ENCODE measurements at places on chromosomes 6 and 20. TPM values are rescaled to one million over a fixed set of nuclear protein-coding genes. Genes with fewer than 3 reads are reported as not detected.

GRCh38 chr6:111278731-111279130 is 191.4 kb downstream of the SLC16A10 start:
- DNase-seq: no peak

GRCh38 chr6:52403627-52404026 is 16.5 kb upstream of the EFHC1 start:
- no peak for DNase-seq

DNA sequence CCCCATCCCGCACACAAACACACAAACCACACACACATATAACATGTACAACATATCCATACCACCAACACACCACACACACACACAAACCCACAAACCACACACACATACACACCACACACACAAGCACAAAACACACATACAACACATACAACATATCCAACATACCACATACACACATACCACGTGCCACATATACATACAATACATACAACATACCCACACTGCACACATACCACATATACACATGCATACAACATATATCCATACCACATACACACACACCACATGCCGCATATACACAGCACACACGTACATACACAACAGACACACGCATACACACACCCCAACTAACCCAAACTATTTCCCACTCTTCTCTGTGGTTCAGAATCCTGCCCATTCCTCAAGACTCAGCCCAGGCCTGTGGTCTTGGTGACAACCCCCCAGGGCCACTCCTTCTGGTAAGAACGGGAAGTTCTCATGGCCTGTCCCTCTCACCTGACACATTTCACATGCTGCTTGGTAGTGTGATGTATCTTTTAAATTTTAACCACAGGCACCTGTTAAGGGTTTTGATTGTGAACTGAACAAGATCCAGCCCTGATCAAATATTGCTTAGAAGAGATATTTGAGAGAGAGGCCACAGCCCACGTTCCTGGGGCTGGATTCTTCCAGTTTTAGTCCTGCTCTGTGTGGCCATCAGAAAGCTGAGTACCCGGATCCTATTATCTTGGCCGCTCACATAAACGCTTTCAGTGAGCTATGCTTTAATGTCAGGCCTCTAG is 55.9 kb upstream of the KCNK16 start:
- no peak for DNase-seq

- DNase-seq: no peak
Measured at GRCh38 chr6:2993755-2994317, 5.9 kb upstream of the NQO2 start.

DNA sequence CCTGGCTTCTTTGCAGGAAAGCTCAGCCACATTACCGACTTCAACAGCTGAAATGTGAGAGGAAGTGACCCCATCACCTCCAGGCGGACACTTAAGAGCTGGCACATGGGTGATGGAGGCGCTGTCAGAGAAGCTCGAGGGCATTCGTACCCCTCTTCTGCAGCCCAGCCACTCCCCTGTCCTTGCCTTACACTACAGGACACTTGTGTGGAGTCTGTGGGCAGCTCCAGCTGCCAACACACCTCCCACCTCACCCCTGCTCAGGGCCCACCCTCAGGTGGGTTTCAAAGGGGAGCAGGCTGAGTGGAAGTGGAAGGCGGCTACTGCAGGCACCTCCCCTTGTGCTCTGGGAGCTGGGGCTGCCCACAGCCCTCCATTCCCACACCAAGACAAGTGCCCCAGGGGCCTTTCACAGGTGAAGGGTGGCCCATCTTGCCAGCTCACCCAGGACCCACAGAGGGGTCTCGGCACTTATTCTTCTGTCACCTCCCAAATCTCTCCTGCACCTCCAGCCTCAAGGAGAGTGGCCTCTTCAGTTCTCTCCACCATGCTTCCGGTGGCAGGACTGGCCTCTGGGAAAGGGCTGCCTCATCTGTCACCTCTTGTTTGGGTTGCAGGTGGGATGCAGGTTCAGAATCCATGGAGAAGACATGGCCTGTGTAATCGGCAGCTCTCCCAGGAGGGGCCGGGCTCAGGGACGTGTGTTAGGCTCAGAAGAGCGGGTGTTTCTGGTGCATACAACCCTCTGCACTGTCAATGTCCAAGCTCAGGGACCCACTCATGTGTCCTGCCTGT is 49.8 kb downstream of the IRF4 start:
- DNase-seq: no peak

TFAP2D gene
- total RNA-seq: not detected

HFE gene
- total RNA-seq: 1.1 TPM

DNA sequence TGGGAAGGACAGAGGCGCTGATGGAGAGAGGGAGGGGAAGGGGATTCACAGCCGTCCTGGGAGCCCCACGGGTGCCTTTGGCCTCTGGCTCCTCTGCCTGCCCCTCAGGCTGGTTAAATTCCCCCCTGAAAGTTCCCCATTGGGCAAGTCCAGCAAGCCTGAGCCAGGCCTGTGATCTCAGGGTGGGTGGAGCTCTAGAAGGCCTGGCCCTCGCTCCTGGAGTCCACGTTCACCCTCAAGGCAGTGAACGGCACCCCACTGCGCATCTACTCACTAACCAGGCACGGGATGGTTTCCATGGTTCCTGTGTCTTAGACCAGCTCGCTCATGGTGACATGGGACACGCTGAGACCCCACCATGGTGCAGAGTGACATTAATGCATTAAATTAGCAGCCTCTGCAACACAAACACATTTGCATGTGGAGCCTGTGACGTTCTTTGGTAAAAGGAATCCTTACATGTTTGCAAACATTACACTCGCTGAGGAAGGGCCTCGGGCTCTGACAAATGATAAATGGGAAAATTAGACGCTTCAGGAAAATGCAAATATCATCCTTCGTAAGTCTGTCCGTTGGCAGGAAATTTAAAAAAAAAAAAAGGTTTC is 452.7 kb downstream of the PREX1 start:
- no peak for DNase-seq

DNA sequence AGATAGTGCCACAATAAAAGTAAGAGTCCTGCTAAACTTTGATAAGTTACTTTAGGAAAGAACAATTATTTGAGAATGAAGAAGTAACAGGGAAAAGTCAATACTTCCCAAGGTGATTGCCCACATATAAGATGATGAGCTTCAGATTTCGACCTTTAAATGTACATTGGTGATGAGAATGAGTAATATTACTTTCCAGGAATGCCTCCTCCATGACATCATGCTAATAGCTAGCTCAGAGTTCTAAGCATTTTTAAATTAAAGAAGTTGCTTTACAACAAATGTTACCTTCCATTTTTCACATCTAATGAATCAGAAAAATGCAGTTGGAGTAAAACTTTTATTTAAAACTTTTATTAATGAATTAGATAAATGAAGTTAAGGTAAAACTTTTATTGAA is 22.5 kb upstream of the OPN5 start:
- no peak for DNase-seq

- no peak for DNase-seq
Measured at GRCh38 chr20:37315452-37316110, 26.1 kb downstream of the MANBAL start.

- DNase-seq: no peak
Measured at GRCh38 chr6:34496103-34496685, 30.3 kb downstream of the PACSIN1 start.

CNKSR3 gene
- total RNA-seq: 17.3 TPM

DNA sequence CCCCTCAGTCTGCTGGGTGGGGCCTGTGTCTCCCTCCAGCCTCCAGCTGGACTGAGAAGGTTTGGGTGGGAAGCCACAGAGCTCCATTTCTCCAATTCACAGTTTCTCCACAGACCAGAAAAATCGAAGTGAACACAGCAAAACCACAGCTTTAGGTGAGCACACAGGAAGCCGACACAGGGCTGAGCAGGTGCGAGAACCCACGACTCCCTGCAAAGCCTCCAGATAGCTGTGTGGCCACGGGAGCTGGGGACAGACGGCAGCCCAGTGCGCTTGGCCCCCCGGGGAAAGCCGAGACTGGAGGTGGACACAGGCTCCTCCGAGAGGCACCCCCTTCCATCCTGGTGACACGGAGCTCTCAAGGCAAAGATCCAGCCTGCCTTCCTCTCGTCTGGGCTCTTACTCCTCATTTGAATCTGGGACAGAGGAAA is 29.0 kb upstream of the MPC1 start:
- DNase-seq: no peak

WFDC12 gene
- total RNA-seq: not detected

- DNase-seq: no peak
Measured at GRCh38 chr6:158373214-158373613, 60.9 kb downstream of the TULP4 start.

MAFB gene
- total RNA-seq: 6.1 TPM

CFAP61 gene
- total RNA-seq: 2.6 TPM

PLCB4 gene
- 17.2 TPM for total RNA-seq

GSTA1 gene
- 25.8 TPM for total RNA-seq

DNA sequence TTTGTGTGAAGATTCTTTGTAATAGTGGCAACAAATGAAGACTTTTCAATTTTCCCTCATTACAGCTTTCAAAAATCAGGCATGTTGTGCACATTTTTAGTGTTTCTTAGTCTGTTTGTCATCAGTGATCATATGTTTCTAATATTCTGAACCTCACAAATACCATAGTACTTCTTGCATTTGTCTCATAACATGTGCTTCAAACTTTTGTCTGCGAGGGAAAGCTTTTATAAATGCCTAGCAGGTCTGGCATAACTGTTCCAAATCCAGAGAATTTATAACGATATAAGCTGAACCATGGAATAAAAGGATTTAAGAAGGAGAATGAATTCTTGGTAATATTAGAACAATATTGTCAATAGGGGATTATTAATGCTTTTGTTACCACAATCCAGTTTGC is 670.2 kb downstream of the RFPL4B start:
- DNase-seq: no peak

DNA sequence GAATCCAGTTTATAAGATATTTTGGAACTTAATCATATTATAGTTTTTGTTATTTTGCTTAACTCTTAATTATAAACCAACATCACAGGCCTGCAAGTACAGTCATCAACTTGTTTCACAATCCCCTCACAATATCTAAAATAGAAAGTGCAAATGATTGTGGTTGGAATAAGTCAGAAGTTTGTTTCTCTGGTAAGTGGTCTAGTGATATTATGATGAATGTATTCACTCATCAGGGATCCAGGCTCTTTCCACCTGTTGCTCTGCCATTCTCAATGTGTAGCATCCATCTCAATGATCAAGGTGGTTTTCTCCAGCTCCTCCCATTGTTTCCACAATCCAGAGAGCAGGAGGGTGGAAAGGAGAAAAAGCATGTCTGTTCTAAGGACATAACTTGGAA is 54.2 kb downstream of the OPN5 start:
- no peak for DNase-seq

DNA sequence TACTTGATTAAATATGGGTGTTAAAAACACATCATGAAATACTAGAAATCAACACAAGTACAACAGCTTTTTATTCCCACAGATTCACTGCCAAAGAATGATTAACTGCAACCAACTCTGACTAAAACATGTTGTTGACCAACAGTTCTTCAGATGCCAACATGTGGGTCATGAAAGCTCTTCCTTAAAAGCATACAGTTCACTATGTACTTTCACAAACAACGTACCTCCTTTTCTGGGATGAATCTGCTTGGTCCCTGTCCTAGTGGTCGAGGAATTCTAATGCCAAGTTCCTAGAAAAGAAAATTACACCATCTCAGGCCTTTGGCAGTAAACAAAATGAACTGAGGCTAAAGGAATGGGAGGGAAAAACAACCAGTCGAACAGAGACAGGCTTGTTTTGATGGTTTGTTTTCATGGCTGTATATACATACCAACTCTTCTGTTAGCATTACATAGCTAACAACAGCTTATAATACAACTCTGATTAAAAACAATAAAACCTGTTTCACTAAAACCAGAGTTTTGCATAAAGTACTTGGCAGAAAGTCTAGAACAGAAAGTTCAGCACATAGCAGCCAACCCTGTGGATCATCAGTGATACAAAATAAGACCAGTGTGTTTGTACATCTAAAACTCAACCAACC is 92.5 kb downstream of the SESN1 start:
- no peak for DNase-seq

GRCh38 chr6:33894438-33894837 is 90.6 kb upstream of the MLN start:
- no peak for DNase-seq

SEL1L2 gene
- not detected for total RNA-seq

GRCh38 chr20:51489611-51490010 is 52.9 kb downstream of the NFATC2 start:
- DNase-seq: no peak

DNA sequence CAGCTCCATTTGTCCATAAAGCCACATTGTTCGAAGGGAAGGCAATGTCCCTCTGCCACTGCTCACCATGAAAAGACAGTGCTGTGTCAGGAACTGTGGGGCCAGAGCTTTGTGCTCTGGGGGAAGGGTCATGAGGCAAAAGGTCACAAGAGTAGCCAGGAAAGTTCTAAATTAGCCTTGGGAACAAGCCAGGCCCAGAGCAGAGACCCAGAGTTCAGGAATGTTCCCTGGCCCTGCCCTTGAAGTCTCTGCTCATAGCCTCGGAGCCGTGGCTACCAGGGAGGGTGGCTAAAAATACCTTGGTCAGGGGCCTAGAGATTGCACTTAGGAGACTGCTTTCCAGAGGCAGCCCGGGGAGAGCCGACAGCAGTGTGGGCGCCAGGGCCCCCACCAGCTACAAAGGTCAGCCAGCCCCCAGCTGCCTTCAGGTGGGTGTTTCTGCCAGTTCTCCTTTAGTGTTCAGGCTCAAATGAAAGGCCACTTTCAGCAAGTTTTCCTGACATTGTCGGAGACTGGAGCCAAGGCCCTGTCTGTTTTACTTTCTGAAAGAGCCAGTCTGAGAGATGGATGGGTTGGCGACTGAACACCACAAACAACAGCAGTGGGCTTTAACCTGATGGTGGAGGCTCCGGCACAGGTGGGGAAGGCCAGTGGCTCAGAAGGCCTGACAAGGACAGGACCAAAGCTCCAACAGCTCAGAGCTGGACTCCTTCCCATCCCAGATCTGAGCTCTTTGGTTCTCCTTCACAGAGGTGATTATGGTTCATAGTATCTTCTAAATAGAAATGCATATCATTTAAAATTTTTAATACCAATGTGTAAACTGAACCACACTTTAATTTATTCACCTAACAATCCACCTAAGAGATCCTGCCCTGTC is 76.2 kb downstream of the CDH26 start:
- no peak for DNase-seq

DNA sequence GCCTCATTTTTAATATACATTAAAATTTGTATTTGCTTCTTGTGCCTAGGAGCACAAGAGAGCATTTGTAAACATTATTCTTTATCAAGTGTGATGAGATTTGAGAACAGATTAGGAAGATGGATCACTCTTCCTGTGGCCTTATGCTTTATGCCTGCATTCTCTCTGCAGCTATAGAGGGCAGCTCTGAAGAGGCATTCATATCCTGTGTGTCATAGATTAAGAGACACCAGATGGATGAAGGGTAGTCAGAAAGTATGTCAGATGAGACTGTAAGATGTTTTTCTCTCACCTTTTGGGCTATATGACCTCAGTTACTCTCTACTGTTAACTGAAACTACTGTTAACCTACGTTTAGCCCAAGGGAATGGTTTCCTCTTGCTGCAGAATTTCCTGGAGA is 61.4 kb downstream of the DNAH8 start:
- DNase-seq: no peak

SOX12 gene
- 54.8 TPM for total RNA-seq

OTOR gene
- not detected for total RNA-seq

UST gene
- total RNA-seq: 2.9 TPM

- no peak for DNase-seq
Measured at GRCh38 chr6:167748046-167748445, 78.7 kb upstream of the AFDN start.

GRCh38 chr20:39800548-39800947 is 838.4 kb downstream of the DHX35 start:
- no peak for DNase-seq

C6orf15 gene
- not detected for total RNA-seq

BPIFA1 gene
- total RNA-seq: not detected

GRCh38 chr6:48476257-48476656 is 365.3 kb upstream of the PTCHD4 start:
- DNase-seq: no peak

All from progenitor cell of endocrine pancreas (in vitro differentiated cells).